Pericardium fibroblast (primary cell): ENCODE measurements at places on chromosomes 16 and 17. TPM values are rescaled to one million over a fixed set of nuclear protein-coding genes. Genes with fewer than 3 reads are reported as not detected.

COPZ2 gene
- total RNA-seq: 88.6 and 94.8 TPM in 2 replicates

DUSP14 gene
- 37.9 and 45.4 TPM in 2 replicates for total RNA-seq

RNF157 gene
- 0.12 and 0.34 TPM in 2 replicates for total RNA-seq

SRCIN1 gene
- total RNA-seq: under 0.01 TPM in 1 of 2 replicates, not detected in the other

NLRC3 gene
- total RNA-seq: not detected in 2 replicates

SLC5A11 gene
- not detected in 2 replicates for total RNA-seq

UTS2R gene
- 0.26 TPM in 1 of 2 replicates, not detected in the other for total RNA-seq

KCNJ18 gene
- not detected in 2 replicates for total RNA-seq

NUPR1 gene
- 58.2 and 72.5 TPM in 2 replicates for total RNA-seq

TPSD1 gene
- not detected in 2 replicates for total RNA-seq

ATP2A1 gene
- 0.12 and 0.17 TPM in 2 replicates for total RNA-seq

CALB2 gene
- total RNA-seq: 4.7 TPM in 1 of 2 replicates, not detected in the other

DHRS7C gene
- not detected in 2 replicates for total RNA-seq

ENGASE gene
- 6.1 and 7.9 TPM in 2 replicates for total RNA-seq

TAT gene
- not detected in 2 replicates for total RNA-seq

CTF1 gene
- 2.9 and 5.2 TPM in 2 replicates for total RNA-seq

TNFSF13 gene
- total RNA-seq: 2.1 and 3.6 TPM in 2 replicates

CRYBA1 gene
- total RNA-seq: not detected in 2 replicates

IL34 gene
- total RNA-seq: 0.23 and 0.68 TPM in 2 replicates

CEP112 gene
- 7.8 and 9.4 TPM in 2 replicates for total RNA-seq

MARVELD3 gene
- total RNA-seq: 0.12 TPM in 1 of 2 replicates, not detected in the other

C17orf67 gene
- 1.3 and 2.0 TPM in 2 replicates for total RNA-seq

RUSF1 gene
- total RNA-seq: 54.5 and 57.6 TPM in 2 replicates

LRRC46 gene
- total RNA-seq: 0.60 TPM in 1 of 2 replicates, not detected in the other

TAC4 gene
- not detected in 2 replicates for total RNA-seq

FOXF1 gene
- total RNA-seq: 1.1 and 2.2 TPM in 2 replicates

SPNS1 gene
- 51.2 and 59.4 TPM in 2 replicates for total RNA-seq

MYH1 gene
- 0.09 TPM in 1 of 2 replicates, not detected in the other for total RNA-seq

GLP2R gene
- total RNA-seq: 2.5 TPM in 1 of 2 replicates, not detected in the other

CACNG3 gene
- not detected in 2 replicates for total RNA-seq

CCL8 gene
- total RNA-seq: not detected in 2 replicates

TERB1 gene
- total RNA-seq: not detected in 2 replicates

TMIGD1 gene
- not detected in 2 replicates for total RNA-seq

VWA3A gene
- not detected in 2 replicates for total RNA-seq

WSB1 gene
- 71.2 and 83.4 TPM in 2 replicates for total RNA-seq

MT2A gene
- 54.8 and 134 TPM in 2 replicates for total RNA-seq

PSME3 gene
- total RNA-seq: 39.0 and 73.8 TPM in 2 replicates

NPIPB8 gene
- total RNA-seq: not detected in 2 replicates

CA10 gene
- not detected in 2 replicates for total RNA-seq

TMEM100 gene
- 1.8 and 7.6 TPM in 2 replicates for total RNA-seq

TBX21 gene
- total RNA-seq: not detected in 2 replicates
